Right hindlimb (tissue), 1 donor: ENCODE measurements at places on chromosomes 3 and 15.

DNA sequence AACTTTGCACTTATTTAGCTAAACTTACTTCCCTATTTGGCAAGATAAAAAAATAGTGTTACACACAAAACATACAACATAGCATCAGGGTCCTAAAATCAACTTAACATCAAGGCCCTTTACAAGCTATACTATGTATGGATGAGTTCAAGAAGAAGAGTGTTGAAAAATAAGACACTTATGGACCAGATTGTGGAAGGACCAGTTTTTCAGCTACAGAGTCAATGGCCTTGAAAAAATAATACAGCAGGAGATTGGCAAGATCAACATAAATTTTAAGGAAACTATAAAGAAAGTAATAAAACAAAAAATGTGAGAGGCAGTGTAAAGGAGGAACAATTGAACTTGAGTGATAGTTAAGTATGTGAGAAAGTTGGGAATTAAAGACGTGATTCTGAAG, 66.3 kb upstream of the BBX start:
- no peak for DNase-seq

GRCh38 chr3:42535981-42536784, 33.7 kb downstream of the VIPR1 start:
- peak; percentile 12 for DNase-seq

DNA sequence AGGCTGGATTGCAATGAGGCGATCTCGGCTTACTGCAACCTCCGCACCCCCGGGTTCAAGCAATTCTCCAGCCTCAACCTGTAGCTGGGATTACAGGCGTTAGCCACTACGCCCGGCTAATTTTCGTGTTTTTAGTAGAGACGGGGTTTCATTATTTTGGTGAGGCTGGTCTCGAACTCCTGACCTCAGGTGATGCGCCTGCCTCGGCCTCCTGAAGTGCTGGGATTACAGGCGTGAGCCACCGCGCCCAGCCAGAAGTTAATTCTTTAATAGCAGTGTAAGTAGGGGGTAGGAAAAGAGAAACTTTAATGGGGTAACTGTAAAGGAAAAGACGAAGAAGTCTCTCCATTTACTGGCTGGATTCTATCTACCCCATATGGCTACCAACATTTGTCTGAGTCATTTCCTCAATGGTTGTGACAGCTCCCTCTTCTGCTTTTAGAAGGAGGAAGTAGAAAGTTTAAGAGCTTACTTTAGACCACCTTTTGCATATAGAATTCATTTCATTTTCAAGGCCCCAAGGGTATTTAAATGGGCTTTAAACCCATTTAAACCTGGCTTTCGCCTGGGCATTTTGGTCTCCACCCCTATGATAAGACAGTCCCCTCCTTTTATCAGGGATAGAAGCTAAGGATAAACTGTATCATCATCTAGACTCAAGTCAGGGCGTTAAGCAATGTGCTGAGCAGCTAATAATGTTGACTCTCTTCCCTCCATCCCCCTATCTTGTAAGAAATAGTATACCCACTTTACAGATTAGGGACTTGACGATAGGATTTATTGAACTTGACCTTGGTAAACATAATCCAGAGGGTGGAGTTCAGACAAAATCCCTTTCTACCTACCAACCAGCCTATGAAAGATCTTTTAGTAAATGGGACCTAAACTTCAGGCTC, 1.1 kb upstream of the CDV3 start:
- DNase-seq: no peak

DNA sequence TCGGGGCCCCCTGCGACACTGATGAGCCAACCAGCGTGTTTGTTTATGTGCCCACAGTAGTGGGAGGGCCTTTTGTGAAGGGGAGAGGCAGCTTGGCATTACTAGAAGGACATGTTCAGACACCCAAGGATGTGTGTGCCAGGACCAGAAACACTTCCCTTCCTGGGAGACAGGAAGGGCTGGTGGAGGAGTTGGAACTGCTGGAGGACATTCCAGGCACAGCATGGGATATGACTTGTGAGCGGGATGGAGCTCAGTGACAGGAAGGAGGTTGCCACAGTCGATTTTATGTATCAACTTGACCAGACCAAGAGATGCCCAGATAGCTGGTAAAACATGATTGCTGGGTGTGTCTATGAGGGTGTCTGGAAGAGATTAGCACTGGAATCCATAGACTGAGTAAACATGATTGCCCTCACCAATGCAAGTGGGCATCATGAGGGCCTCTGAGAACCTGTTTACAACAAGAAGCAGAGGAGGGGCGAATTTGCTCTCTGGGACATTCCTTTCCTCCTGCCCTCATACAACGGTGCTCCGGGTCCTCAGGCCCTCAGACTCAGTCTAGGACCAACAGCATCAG, 106.4 kb upstream of the TLE3 start:
- DNase-seq: no peak

DNA sequence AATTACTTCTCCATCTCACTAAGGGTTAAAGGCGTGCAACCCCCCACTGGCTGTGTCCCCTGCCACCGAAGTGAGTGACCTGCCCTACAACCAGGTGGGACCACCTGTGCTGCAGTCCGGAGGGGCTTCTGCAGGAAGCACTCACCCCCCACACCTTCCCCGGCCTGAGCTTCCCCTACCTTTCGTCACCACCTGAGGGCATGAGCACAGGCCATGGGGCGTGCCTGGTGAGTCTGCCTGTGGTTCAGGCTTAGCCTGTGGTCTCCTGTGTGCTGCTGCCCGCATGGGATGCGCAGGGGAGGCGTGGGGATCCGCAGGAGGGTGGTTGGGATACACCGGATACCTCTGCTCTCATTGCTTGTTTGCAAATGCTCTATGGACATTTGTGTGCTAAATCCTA, 46.0 kb downstream of the KLHL25 start:
- DNase-seq: peak; percentile 23

DNA sequence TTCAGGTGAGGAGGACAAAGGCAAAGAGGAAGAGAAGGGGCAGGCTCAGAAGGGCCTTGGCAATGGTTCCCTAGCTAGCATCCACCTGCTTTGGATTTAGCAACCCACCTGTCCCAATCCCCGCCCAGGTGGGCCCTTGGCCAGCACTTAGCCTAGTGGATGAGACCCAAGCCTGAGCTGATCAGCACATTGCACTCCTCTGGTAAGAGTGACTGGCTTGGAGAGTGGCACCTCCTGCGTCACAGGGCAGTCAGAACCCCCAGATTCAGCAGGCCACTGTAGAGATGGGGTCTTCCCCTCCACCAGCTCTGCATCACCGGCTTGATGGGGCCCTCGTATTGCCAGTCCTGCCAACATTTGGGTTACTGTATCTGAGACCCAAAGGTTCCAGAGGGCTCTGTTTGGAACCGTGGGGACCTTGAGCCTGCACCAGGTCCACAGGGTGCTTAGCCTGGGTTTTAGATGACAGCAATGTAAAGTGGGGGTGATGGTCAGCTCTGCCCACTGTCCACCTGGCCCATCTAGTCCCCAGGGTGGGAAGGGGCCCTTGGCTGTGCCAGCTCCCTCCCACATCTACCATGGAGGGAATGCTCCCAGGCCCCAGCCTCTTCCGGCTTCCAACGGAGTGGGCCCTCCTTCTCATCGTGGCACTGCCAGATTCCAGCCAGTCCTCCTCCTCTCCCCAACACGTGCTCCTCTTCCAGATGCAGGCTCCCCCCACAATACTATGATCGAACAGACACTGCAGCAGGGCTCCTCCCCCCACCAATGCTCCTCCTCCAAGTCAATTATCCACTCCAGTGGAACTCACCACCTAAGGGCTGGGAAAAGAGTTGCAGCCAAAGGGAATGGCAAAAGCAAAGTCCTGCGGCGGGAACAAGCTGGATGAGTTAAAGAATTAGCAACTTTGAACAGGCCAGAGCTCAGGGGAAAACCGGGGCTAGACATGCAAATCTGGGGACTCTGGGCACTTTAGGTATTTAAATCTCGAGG, 45.7 kb downstream of the LHFPL4 start:
- no peak for DNase-seq

DNA sequence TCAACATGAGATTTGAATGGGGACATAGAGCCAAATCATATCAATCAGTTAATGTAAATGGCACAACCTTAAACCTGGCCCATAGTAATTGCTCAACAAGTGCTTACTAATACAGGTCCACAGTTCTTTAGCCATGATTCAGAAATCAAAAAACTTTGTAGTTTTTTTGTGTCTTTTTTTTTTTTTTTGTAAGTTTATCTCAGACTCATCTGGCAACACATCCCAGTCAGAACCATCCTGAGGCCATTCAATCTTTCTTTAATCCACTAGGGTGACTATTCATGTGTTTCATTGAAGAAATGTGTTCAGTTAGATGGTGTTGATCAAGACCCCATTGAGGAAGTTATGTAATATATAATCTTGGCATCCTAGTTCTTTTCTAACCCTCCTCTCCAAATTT, 65.4 kb downstream of the ABI3BP start:
- DNase-seq: no peak

- no peak for DNase-seq
Observed at GRCh38 chr3:131393051-131393450, 11.5 kb downstream of the NUDT16 start.

GRCh38 chr3:154398084-154398967, 31.7 kb downstream of the GPR149 start:
- no peak for DNase-seq

DNA sequence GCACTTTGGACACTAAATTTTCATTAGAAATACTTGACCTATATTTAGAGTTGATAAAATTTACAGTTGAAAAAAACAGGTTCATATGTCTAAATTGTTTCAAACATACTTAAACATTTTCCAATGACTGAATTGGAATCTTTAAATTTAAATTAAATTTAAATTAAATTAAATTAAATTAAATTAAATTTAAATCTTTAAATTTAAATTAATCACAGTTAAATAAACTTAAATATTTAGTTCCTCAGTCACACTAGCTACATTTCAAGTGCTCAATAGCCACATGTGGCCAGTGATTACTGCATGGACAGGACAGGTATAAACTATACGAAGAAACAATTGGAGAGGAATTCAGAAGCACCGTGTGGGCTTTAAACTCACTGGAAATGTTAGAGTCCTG, 16.8 kb downstream of the LRRC3B start:
- no peak for DNase-seq

DNA sequence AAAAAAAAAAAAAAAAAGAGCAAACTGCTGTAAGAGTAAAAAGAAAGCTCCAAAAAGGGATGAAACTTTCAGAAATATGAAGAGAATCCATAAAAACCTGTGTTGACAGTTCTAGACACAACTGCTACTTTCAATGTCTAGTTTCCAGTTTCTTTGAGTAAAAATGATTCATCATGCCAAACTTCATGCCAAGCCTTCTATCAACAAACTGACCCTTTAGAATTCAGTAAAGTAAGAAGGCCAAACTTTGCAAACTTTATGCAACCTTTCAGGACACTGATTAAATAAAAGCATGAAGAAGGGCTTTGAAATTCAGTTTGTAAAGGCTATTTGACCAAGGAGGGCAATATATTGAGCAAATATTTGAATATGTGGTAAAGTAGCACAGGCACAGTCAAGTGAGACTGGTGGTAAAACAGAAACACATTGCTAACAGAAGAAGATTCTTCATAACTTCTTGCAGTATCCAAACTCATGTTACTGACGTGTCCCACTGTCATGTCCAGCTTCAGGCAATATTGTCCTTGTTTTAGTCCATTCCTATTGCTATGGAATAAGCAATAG, 56.3 kb upstream of the CFAP20DC start:
- no peak for DNase-seq

DNA sequence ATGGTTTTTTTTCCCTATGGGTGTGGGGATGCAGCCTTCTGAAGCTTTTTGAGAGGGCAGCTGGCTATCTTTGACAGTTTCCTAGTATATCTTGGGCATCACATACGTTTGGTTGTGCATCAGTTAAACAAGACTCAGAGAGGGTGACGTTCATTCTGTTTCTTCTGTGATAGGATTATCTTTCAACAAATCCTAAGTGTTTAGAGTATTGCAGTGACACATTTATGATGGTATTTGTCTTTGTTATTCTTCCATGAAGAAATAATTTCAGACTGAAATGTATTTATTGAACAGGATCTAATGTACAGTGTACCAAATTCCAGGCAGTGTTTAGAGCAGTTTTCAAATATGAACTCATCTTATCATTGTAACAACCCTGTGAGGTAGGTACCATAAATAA, 114.4 kb downstream of the PLCL2 start:
- no peak for DNase-seq

DNA sequence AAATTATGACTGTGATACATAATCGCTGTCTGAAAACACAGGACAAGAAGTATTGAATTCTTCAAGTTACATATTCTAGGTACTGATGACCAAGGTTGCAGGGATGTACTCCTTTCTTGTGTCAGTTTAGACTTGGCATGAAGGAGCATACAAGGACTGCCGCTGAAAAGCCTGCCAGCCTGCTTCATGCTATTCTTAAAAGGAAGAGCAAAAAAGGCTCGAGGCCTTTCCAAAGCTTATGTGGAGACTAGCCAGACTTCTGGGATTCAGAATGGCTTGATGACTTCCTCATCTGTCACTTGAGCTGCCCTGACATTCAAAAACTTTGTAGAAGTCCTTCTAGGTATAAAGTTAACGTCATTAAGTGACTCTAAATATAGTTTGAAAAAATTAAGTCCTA, 92.0 kb downstream of the CADM2 start:
- no peak for DNase-seq

DNA sequence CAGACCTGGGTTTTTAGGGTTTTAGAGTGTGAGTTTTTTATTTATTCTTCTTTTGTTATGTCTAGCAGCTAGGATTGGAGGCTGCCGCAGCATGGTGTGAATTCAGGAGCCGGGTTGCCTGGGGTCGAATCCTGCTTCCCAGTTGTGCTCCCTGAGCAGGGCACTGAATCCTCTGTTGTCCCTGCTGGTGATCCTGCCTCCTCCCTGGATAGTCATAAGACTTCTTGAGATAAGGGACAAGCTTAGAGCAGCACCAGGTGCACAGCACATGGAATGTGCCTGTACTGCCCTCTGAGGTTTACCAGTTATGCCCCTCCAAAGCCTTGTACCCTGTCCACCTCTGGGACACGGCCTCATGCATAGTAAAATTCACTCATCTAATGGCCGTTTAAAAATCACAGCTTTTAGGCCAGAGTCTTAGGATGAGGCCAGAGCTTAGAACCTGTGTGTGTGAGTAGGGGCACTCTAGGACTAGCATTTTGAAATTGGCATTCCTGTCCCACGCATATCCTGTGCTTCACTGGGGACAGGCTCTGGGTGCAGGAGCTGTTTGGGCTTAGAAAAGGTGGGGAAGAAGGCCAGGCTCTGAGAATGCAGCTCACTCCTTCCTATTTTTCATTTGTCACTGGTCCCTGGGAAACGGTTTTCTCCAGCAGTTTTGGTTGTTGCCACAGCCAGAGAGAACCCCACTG, 47.7 kb downstream of the CHCHD6 start:
- no peak for DNase-seq

DNA sequence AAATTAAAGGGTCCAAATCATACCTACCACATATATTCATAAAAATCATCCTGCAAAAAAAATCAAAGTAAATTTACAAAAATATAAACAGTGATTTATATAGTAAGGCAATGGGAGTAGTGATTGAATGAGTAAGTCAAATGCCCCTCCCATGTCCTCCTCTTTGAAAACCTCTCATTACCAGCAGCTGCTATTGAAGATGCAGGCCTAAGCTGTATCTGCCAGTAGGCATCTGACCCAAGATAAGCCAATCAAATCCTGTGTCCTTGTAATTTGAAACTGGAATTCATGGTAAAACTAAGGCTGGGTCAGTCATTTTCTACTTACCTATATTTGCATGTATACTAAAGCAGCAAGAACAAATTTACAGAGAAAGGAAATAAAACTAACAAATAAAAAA, 60.4 kb upstream of the POU1F1 start:
- no peak for DNase-seq

GRCh38 chr15:89299896-89300295, 34.7 kb downstream of the POLG start:
- no peak for DNase-seq
